CD4-positive, alpha-beta memory T cell (primary cell): ENCODE measurements at places on chromosomes 3 and 15. TPM values are rescaled to one million over a fixed set of nuclear protein-coding genes. Genes with fewer than 3 reads are reported as not detected.

The EFCC1 gene
- total RNA-seq: not detected

The CCNDBP1 gene
- 127 TPM for total RNA-seq

The TOPAZ1 gene
- not detected for total RNA-seq

The AGBL1 gene
- not detected for total RNA-seq

The OR5K1 gene
- not detected for total RNA-seq

The IGF1R gene
- total RNA-seq: 49.2 TPM
